Smooth muscle cell of the umbilical artery (primary cell): ENCODE measurements at places on chromosomes 6 and 20. TPM values are rescaled to one million over a fixed set of nuclear protein-coding genes. Genes with fewer than 3 reads are reported as not detected.

Gene APMAP
- 159 and 192 TPM in 2 replicates for total RNA-seq

Gene POLR1C
- 23.4 and 24.6 TPM in 2 replicates for total RNA-seq

Gene BPI
- not detected in 2 replicates for total RNA-seq

Gene TFAP2D
- not detected in 2 replicates for total RNA-seq

Gene NMBR
- total RNA-seq = not detected in 2 replicates

Gene RNGTT
- total RNA-seq = 30.3 and 38.0 TPM in 2 replicates

Gene MUC21
- not detected in 2 replicates for total RNA-seq

Gene ADGRB3
- total RNA-seq = 0.18 TPM in 1 of 2 replicates, not detected in the other

Gene CLPSL1
- not detected in 2 replicates for total RNA-seq
